ENCODE measurements at places on chromosomes 13 and 19. TPM values are rescaled to one million over a fixed set of nuclear protein-coding genes. Genes with fewer than 3 reads are reported as not detected.

Gene DNAAF3
- total RNA-seq = 0.10 TPM

Gene CHAF1A
- total RNA-seq = 6.8 TPM

Gene TMEM205
- 39.3 TPM for total RNA-seq

Gene CALR3
- not detected for total RNA-seq

Gene ZNF296
- total RNA-seq = 0.07 TPM

Gene ATP1A3
- total RNA-seq = 0.13 TPM

Gene ZNF154
- 8.1 TPM for total RNA-seq

Gene ZNF256
- 4.9 TPM for total RNA-seq

Measured in smooth muscle cell of the pulmonary artery (primary cell).